ENCODE measurements at places on chromosomes 16 and 17.

DNA sequence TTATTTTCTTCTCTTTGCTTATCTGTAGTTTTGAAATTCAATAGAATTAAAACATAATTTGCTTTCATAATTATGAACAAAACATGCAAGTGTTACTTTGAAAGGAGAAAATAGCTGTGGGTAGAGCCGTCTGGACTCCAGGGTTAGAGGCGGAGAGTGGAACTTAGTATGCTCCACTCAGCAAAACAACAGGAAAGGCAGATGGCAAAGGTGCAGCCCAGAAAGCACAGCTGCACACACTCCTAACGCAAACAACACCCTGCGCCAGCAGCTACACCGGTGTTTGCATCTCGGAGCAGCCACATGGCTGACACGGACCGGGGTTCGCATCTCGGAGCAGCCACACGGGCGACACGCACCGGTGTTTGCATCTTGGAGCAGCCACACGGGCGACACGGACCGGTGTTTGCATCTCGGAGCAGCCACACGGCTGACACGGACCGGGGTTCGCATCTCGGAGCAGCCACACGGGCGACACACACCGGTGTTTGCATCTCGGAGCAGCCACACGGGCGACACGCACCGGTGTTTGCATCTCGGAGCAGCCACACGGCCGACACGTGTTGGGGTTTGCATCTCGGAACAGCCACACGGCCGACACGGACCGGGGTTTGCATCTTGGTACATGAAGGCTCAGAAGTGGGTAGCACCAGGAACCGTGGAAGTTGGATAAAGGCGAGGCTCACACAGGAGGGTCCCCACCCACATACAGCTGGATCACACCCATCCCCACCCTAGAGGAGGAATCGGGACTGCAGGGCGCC, 12.2 kb upstream of the CAPN15 start:
- DNase-seq: no peak

DNA sequence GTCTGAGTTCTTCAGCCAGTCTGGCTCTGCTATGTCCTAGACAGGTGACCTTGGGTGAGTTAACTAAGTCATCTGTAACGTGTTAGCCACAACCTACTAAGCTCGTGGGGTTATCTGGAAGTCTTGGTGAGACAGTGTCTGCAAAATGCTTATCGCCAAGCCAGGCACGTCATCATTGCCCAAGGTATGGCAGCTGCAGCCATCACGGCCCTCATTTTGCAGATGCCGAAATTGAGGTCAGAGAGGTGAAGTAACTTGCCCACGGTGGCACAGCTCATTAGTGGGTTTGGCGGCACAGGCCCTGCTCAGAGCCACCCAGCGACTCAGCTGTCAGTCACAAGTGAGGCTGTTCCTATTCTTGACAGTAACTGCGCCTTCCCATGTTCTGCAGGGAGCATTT, 79.8 kb downstream of the CMIP start:
- no peak for DNase-seq

DNA sequence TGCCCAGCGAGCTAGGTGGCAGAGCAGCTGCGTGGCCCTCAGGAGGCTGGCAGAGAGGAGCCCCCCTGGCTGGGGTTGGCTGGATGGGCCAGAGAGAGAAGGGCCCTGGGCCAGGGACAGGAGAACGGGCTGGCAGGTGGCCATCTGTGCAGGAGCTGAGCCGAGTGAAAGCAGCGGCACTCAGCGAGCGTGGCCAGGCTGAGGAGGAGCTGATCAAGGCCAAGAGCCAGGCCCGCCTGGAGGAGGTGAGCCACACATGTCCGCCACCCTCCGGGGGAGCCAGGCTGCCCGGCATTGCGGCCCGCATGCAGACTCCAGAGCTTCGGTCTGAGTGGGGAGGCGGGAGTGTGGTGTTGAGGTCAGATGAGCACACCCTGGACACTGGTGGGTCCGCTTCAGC, 2.1 kb upstream of the RAC3 start:
- DNase-seq: no peak

GRCh38 chr16:69123910-69124309, 8.5 kb downstream of the CHTF8 start:
- peak; percentile 68 for DNase-seq

DNA sequence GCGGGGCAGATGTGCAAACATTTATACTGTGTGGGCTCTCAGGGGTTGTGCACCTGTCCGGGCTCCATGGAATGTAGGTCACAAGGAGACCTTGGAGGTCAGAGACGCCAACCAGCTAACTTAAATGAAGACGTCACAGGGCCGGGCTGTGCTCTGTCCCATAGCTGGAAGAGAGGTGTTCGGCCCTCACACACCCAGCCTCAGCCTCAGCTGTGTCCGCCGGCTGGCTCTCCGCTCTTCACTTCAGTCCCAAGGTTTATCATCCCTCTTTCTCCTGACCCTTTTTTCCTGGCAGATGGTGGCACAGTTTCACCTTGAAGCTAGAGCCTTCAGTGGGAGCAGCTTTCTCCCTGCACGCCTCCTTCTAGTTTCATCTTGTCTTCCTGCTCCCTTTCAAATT, 6.0 kb upstream of the RBFOX3 start:
- DNase-seq: no peak

DNA sequence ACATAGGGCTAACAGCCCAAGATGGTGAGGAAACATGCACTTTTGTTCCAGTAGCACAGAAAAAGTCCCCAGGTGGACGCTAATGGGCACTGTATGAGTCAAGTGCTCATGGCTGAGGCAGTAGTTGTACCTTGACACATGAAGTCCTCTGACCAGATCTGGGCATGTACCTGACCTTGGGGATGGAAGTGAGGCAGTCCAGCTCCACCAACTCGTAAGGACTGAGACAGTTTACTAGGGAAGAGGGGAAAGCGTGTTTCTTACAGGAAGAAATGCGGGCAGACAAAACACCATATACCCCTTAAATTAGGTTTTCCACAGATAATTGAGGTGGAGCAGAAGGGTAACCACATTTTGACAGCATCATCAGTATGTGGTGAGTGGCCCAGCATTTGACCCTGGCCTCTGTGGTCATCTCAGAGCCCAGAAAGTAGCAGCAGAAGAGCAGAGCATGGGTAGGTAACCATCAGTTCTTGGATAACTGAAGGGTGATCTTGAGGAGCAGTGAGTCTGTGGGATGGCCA, 32.4 kb upstream of the METTL9 start:
- no peak for DNase-seq

Data from GM03348 (cell line).